ENCODE measurements at places on chromosomes 2 and 18.

- no peak for DNase-seq
Observed at GRCh38 chr2:129191530-129191929, 787.9 kb upstream of the RAB6C start.

- no peak for DNase-seq
Observed at GRCh38 chr2:215626812-215627281, 191.0 kb upstream of the FN1 start.

DNA sequence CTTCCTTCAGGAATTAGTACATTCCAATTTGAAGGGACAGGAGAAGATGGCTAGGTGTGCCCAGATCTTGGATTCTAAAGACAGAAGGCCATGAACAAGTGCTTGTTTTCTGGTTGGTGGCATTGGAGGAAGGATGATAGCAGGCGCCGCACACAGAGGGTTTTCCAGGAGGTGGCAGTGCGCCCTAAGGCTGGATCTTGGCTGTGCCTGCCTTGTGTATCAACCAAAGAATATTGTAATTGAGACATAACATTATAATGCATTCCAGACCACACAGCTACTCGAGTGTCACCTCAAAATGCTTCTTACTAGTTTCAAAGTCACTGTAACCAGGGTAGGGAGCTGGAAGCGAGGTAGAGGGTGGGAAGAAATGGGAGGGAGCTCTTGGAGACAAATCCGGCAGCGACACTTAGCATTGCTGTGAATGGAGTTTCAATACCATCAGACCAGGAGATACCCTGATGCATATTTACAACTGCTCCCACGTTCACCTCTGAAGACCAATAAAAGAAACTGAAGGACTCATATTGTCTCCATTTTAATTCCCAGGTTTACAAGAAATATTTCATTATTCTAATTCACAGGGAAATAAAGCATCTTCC, 42.5 kb downstream of the CPO start:
- peak; percentile 58 for DNase-seq

- DNase-seq, result no peak
Observed at GRCh38 chr18:47915229-47915628, 15.2 kb downstream of the SMAD2 start.

- DNase-seq, result no peak
Observed at GRCh38 chr2:54830546-54830945, 107.1 kb downstream of the EML6 start.

DNA sequence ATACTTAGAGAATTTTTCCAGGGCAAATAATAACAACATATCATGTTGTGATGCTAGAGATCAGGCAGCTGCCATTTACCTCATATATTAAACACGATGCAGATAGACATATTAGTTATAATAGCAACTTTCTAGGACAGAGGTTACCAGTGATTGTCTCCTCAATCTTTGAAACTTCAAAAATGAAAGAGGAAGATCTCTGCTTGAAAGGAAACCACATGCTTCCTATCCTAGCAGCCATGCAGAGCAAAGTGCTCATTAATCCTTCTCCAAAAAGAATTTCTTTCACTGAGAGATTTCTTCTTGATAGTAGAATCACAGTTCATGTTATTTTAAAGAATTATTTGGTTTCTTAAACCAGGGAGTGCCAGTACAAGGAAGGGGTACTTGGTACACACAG, 317.2 kb downstream of the CPS1 start:
- DNase-seq, result no peak

GRCh38 chr18:42106784-42107183, 151.8 kb downstream of the PIK3C3 start:
- DNase-seq, result no peak

DNA sequence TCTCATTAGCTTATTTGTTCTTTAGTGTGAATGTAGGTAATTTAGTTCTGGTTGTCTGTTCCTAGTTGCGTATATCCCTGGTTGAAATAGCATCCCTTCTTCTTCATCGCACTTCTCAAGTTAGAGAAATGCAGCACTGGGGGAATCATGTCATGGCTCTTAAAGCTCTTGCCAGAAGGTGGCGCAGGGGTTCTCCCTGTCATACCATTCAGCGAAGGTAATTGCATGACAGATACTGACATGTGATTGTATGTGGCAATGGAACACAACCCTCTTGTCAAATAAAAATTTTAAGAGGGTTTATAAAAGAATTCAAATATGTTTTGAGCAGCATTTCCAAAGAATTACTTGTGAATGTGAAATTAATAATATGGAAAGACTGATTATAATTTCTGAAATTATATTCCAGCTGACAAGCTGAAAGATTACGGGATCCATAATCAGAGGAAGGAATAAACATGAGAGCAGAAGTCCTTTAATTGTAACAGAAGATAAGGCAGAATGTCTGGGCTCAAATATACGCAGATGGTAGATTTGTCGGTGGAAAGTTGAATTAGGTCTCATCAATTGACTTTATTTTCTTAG, 411.7 kb downstream of the DSEL start:
- peak; percentile 30 for DNase-seq

DNA sequence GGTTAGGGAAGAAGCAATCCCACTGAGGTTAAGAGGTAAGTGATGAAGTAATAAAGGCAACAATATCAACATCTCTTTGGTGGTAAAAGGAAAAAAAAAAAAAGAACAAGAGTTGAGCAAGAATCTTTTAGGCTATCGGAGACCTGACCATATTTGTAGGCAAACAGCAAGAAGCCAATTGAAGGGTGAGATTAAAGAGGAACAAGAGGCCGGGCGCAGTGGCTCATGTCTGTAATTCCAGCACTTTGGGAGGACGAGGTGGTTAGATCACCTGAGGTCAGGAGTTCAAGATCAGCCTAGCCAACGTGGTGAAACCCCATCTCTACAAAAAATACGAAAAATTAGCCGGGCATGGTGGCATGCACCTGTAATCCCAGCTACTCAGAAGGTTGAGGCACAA, 11.3 kb downstream of the VPS54 start:
- no peak for DNase-seq

DNA sequence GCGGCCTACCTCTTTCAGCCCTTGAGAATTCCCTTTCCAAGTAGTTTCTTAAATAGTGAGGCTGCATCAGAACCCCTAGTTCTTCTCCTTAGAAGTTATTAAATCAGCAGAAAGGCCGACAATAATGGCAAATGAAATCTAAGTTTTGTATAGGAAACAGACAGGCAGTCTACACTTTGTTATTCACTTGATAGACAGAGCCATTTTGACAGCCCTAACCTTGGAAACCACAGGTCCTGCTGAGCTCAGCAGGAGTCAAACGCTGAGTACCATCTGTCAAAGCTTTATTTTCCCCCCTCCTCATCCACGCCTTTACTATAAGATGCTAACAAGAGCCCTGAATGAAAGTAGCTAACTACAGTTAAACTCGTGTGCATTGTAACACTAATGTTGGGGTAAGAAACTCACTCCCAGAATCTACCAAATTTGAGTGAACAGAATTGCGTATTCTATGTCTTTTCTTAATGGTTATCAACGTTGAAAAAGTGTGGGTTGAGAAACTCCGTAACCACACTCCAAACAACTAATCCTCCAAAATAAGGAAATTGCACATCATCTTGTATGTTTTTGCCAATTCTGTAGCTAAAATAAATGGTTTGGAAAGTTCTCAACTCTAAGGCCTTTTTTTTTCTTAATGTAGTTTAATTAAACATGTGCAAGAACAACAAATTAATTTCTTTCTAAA, 90.6 kb upstream of the EFEMP1 start:
- no peak for DNase-seq

DNA sequence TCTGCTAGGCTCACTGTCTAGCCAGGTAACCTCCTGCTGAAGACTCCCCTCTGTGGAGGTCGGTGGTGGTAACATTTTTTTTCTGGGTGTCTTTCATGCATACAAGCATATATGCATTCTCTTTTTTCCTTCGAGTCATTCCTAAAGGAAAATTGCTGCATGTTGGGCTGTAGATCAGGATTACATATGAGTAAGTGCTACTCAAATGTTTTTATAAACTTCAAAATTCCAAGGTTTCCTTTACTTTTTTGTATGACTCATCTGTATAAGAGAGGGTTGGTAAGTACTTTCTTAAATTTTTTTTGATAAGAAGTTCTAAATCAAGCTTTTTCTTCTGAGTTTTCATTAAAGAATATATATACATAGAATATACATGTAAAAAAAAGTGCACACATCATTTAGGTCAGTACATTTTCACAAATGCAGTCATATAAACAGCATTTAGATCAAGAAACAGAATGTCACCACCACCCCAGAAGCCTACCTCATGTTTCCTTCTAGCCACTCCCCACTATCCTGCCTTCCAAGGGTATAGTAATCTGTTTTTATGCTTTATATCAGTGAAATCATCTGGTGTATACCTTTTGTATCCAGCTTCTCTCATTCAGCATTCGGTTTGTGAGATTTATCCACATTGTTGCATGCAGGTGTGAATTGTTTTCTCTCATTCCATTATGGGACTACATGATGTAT, 128.0 kb upstream of the MAP3K20 start:
- no peak for DNase-seq

DNA sequence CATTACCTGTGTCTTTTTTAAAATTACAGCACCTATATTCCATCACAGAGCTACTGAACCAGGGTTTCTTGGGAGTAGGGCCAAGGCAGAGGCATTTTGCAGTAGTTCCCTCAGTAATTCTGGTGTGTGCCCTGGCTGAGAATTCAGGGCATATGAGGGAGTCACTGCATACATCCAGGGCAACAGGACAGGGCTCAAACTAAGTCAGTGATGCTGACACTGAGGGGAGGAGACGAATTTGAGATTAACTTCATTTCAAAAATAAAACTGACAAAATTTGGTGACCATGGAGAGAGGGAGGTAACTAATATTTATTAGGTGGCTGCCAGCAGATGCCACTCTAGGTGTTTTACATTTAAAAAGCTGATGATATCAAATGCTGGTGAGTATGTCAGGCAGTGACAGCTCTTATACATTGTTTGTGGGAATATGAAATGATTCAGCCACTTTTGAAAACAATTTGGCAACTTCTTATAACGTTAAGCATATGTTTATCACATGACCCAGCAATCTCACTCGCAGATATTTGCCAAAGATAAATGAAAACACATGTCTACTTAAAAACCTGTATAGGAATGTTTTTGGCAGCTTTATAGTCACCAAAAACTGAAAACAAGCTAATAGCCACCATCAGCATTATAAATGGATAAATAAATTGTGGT, 20.3 kb downstream of the STRADB start:
- DNase-seq, result no peak

GRCh38 chr2:72750466-72750865, 75.4 kb downstream of the EXOC6B start:
- no peak for DNase-seq

GRCh38 chr2:60437080-60437696, 116.3 kb downstream of the BCL11A start:
- DNase-seq, result no peak

DNA sequence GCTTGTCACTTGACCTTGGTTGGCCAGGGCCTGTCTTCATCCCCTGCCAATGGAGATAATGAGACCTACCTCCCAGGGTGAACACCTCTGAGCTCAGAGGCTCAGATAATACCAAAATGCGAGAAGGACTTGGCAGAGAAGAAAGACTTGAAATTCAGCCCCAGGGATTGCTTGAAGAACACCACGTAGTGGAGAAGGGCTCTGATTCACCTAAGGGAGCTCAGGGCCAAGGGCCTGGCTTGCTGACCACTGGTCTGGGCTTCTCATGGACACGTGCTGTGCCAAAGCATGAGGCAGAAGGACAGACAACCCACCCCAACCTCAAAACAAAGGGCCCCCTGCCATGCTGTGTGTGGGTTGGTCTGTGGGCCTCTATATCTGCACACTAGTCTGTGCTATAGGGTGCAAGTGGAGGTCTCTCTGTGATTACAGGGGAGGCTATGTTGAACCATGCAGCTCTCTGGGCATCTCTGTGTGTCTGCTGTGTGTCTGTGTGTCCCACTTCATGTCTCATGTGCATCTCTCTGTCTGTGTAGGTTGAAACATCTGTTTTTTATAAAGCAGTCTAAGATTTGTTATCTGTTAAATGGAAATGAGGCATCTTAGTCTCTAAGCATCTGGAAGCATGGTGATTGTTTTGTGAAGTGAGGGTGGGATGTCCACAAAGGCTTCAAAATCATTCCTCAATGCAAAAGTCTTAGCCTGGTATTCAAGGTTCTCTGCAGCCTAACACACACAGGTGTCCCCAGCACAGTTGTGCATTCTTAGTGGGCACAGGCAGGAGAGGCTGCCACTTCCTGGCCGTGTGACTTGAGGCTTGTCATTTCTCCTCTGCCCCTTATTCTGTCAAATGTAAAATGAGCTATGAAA, 61.0 kb upstream of the EPAS1 start:
- DNase-seq, result no peak

DNA sequence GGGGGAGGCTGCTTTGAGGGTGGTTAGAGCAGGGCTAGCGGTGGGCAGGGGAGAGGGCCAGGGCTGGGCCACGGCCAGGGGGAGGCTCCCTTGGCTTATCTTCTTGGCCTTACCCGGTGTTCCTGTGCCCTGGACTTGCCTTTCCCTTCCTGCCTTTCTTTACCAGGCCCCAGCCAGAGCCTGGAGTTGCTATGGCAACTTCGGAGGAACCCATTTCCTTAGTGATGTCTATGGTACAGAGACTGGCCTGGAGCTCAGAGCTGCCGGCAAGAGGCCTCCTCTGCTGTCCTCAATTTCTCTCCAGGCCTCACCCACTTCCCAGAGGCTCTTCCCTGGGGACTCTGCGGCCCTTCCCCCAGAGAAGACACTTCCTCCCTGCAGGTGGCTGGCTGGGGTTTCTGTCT, 11.5 kb downstream of the SPEG start:
- no peak for DNase-seq

- DNase-seq, result no peak
Observed at GRCh38 chr2:162591403-162592083, 247.0 kb downstream of the KCNH7 start.

GRCh38 chr18:25805323-25805722, 285.1 kb downstream of the SS18 start:
- DNase-seq, result no peak

DNA sequence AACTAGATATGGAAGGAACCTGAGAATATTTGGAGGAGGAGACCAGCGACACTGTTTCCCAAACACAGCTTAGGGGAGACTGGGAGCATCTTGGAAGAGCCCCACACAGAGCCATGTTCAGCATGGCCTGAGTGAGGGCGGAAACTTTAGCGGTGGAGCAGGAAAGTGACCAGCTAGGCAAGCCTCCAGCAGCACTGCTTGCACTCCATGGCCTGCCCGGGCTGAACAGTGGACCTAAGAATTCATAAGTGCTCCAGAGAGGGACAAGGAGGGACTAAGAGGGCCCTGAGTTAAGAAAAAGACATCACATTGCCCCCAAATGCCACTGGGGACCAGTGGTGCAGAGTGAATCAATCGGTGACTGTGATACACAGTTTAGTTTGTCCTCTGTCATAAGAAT, 566.4 kb downstream of the TNS1 start:
- no peak for DNase-seq

DNA sequence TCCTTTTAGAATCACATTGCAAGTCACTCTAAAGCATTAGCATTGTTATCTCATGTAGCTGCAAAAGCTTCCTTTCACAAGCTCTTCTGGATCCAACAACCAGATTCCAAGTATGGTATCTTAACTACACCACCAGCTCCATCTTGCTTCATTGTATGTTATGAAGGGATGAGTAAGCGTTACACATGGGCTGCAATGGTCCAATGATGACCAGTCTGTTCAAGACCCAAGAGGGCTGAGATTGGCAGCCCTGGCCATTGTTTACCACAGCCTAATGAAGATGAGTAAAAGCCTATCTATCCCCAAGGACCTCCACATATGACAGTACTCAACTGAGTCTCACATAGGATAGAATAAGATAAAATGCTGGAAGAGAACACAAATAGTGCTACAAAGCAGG, 6.3 kb downstream of the CFLAR start:
- DNase-seq, result no peak

GRCh38 chr18:8987241-8987640, 115.3 kb upstream of the NDUFV2 start:
- no peak for DNase-seq

GRCh38 chr2:235661167-235661937, 167.5 kb downstream of the AGAP1 start:
- no peak for DNase-seq

All from CD4-positive, alpha-beta T cell treated with Interleukin-6 for 4 hours (primary cell).